Liver (tissue), 10 donors: ENCODE measurements at places on chromosomes 5 and 9. TPM values are rescaled to one million over a fixed set of nuclear protein-coding genes. Genes with fewer than 3 reads are reported as not detected.

GRCh38 chr5:3825531-3826451 lies 230.2 kb downstream of the IRX1 start:
- H3K36me3 ChIP-seq: no peaks in the 10 kb centered on the region
- no peak for DNase-seq
- no peaks in the 10 kb centered on the region for H3K4me1 ChIP-seq
- H3K4me3 ChIP-seq: no peak overlapping the region

DNA sequence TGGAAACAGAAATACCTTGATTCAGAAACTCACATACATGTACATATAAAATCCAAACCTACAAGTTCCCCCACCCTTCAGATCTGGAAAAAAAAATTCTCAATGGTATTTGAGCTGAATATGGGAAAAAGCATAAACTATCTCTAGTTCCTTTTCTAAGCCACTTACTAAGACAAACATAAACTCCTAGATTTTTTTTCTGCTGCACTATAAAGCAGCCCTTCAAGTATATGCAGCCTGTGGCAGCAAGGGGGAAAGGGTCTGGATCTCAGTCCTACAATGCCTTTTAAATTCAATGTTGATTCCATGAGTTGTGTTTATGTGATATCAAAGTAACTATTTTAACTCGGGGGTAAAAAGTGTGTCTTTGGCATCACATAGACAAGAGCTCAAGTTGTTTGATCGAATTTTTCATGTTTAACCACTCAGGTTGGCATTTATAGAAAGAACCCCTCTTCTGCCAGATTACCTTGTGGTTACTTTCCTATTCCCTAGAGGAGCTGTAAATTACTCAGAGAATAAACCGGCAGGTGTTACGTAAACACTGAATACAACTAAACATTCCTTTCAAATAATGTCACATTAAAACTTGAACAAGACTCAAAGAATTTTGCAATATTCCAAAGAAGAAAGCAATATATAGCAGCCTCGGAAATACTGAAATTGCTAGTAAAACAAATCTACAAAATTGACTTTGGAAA lies 91.8 kb upstream of the FER start:
- H3K36me3 ChIP-seq: no peaks in the 10 kb centered on the region
- peaks cover 7% of the 10 kb centered on the region for H3K4me1 ChIP-seq
- DNase-seq: no peak
- no peak overlapping the region for H3K4me3 ChIP-seq

- no peak overlapping the region for H3K4me3 ChIP-seq
- DNase-seq: no peak
- no peaks in the 10 kb centered on the region for H3K36me3 ChIP-seq
- no peaks in the 10 kb centered on the region for H3K4me1 ChIP-seq
Observed at GRCh38 chr9:69385581-69386033, 60.6 kb downstream of the ENTREP1 start.

- H3K4me3 ChIP-seq: no peak overlapping the region
- no peaks in the 10 kb centered on the region for H3K4me1 ChIP-seq
- no peak overlapping the region for H3K27ac ChIP-seq
- H3K36me3 ChIP-seq: no peaks in the 10 kb centered on the region
- H3K27me3 ChIP-seq: no peaks in the 10 kb centered on the region
Observed at GRCh38 chr5:142600092-142600491, 85.8 kb downstream of the FGF1 start.

Gene GAS1
- polyA plus RNA-seq: 1.0 TPM
